ENCODE measurements at places on chromosomes 12 and 14.

DNA sequence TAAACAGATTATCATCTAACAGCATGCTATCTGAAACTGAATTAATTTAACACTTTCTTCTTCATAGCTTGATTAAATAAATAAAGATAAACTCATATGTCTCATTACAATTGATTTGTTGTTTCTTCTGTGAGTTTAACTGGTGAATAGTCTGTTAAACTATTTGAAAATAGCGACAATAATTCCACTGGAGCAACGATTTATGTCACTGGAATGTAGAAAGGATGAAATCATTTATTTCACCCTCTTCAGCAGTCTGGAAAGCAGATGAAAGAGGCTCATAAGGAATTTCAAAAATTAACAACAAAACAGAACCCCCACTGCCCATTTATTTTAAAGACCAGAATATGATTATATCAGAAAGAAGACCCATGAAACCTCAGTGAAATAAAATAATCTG lies 1165.1 kb upstream of the USP15 start:
- no peak for DNase-seq

- no peak for DNase-seq
Measured at GRCh38 chr12:41189395-41190251, 1.5 kb downstream of the PDZRN4 start.

DNA sequence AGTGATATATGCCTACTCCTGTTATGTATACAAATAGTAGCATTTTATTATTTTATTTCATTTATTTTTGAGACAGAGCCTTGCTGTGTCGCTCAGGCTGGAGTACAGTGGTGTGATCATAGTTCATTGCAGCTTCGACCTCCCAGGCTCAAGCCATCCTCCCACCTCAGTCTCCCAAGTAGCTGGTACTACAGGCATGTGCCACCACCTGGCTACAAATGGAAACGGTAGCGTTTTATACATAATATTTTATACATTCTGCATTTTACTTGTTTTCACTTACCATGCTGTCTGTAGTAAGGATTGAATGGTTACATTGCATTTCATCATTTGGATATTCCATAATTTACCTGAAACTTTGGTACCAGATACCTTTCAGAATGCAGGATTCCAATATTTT lies 14.1 kb downstream of the C1R start:
- DNase-seq, result no peak

DNA sequence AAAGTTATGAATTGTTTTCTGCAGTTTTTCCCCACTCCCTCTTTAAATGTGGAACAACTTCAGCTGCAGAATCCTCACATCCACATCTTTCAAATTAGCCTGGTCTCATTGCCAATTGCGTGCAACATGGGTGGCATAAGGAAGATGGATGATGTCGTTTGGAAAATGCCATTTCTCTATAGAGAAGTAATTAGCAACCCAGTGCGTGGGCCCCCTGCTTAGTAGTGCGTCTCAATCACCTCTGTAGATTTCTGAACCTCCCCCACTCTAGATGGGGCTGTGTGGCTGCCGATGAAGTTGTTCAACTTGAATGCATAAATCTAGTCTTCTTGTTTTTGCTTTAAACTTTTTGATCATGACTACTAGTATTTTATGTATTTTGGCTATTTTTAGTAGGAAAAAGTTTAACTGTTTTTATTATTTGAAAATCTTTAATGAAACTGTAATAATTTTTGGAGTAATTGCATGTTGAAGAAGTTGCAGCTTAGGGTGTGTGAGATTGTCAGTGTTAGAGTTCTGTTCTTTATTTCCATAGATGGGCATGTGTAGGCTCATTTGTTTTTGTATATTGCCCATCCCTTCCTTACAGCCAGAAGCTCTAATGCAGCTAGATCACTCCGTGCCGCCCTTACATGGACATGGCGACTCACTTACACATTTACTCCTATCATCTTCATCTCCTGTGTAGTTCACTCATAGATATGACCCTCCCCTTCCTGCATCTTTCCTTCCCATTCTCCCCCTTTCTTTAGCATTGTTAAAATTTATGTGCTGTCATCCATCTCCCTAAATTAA lies 358.2 kb downstream of the DIO2 start:
- no peak for DNase-seq

DNA sequence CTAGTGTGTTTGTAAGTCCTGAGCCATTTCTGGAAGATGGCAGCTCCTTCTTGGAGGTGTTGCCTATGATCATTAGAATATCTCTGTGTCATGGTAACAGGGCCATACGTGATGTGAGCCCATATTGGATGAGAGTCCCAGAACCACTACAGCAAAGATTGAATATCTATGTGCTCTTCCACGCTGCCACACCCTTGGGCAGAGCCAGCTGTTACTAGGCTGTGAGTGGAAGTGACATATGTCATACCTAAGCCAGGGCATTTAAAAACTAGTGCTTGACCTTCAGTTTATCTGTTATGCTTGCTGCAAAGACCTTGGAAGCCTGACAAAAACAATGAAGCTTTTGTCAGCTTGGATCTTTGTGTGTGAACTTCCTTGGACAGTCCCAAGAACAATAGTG lies 495.1 kb upstream of the CCDC196 start:
- no peak for DNase-seq

GRCh38 chr14:72014486-72014885 lies 82.3 kb downstream of the RGS6 start:
- no peak for DNase-seq

DNA sequence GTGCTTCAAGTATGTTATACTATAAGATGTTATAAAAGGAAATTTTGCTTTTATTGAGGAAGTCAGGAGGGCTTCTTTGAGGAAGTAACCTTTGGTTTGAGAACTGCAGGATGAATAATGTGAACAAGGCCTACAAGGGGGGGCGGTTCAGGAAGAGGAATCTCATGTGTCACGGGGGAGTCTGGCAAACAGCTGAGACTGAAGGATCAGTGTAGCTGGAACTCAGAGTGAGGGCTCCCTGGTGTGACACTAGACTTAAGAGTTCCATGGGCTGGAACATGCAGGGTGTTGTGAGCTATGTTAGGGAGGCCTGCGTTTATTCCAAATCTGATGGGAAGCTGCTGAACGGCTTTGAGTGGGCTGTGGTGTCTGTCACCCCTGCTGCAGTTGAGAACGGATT lies 62.3 kb downstream of the UNC79 start:
- no peak for DNase-seq

DNA sequence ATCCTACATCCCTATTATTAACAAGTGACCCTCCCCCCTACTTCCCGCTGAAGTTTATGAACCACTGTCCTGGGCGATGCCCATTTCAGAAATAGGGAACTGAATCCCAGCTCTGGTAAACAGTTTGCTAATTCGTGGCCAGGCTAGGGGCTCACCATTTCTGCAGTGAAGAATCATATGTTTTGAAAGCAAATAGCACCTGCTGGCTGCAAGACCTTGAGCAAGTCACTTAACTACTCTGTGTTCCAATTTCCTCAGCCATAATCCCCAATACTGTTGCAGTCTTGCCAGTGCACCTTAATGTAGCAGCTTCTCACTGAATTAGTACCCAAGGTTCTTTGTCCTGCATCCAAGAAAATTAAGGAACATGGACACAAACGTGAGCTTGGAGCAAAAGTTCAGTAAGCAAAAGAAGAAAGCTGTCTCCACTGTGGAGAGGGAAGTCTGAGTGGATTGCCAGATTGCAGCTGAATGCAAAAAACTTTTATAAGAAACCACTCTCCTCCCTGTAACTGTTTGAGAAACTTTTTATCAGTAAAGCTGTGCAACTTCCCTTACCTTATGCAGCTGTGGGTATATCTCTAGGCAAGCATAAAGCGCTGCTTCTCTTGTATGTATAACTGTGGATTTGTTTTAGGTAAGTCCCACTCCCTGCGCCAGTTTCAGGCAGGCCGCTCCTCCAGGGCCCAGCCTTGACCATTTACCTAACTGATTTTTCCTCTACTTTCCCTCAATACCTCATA lies 824 bp downstream of the OAS1 start:
- no peak for DNase-seq

- no peak for DNase-seq
Measured at GRCh38 chr12:87513536-87514280, 515.5 kb downstream of the C12orf50 start.

GRCh38 chr12:108046135-108046534 lies 83.0 kb upstream of the WSCD2 start:
- no peak for DNase-seq

DNA sequence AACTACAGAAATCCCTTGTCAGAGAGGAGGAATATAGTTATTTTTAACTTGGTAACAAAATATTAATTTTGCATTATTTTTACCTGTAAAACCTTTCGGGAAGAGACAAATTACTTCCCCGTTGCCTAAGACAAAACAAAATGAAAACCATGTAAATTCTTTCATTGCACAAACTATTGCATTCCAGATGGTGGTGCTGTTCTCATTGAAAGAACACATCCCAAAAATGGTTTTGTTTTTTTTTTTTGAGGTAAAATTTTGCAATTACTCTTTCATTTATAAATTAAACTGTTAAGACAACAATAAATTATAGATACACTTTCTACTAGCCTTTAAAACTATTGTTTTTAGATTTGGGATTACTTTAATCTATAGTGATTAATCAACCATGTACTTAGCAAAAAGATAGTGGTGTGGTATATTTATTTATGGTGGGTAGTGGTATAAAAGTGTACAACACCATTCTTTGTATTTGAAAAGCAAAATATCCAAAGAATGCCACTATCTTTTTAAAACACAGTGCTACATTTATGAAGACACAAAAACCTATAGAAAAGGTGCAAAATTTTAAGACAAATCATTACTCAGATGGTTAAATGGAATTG lies 115.5 kb downstream of the SLC38A1 start:
- DNase-seq, result no peak

DNA sequence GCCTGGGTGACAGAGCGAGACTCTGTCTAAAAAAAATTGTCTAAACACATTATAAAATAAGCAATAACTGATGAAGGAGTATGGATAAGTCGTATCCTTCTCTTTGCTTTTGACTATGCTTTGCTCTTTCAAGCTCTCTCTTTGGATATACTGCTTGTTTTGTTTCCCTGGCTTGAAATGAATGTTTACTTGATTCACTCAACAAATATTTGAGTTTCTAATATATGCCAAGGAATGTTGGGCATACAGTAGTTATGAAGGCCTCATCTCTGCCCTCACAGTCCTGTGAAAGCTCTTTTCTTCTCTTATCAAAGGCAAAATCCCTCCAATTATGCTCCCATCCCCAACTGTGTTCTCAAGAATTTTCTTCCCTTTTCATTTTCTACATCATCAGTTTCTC lies 123.5 kb downstream of the PTPRR start:
- DNase-seq, result no peak
